ENCODE measurements at places on chromosomes 3 and 15.

DNA sequence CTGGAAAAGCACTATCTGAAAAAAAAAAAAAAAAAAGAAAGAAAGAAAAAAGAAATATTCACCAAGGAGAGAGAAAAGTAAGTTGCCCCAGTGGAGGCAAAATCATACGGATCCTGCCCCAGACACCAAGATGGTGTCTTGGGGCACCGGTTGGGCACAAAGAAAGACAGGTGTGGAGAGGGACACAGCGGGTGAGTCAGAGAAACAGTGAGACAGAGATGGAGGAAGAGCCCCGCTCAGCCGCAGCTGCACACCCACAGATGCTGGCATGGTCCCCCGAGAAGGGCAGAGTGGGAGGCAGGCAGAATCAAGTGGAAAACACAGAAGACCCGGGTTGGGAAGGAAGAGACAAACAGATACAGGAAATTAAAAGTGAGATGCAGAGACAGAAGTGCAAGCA lies 129.7 kb upstream of the SMAD3 start:
- DNase-seq = no peak

DNA sequence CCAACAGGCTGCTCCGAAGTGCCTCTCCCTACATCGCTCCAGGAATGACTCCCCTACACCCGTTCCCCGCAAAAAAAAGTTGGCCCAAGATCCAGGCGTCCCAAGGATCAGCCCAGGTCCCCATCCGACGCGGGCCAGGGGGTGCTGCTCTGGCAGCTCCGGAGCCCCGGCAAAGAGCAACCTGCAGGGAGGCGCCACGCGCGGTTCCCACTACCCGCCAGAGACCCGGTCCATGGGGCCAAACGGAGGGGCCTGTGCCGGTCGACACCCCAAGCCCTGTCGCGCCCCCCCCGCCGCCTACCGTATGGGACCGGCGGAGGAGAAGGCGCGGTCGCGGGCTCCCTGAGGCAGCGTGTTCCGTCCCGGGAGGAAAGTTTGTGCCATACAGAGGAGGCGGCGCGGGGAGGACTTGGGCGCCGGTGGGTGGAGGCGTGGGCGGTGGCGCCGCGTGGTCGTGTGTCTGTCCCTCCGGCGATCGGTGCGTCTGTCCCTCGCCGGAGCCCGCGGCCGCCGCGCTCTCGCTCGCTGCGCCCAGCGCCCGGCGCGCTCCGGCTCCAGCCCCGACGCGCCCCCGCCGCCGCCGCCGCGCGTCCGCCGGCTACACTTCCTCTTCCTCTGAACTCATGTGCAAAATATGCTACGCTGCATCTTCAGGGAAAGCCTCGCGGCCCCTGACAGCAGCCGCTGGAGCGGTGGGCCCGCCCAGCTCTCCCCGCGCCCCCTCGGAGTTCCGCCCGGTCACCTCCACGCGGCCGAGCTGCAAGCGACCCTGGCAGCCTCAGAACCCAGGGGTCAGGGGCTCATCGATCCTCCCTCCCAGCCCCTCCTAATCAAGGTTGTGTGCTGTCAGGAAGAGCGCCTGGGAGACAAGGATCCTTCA lies at the start of gene RFTN1:
Gene RFTN1, minus strand, starts transcription at position 559 of the 880 bp plus-strand sequence. CDS start 19,830 bp downstream, outside the sequence.
- peak; percentile 66 for DNase-seq

- DNase-seq = no peak
These were observed 4.6 kb upstream of the FBLN2 start for GRCh38 chr3:13544293-13544831.

DNA sequence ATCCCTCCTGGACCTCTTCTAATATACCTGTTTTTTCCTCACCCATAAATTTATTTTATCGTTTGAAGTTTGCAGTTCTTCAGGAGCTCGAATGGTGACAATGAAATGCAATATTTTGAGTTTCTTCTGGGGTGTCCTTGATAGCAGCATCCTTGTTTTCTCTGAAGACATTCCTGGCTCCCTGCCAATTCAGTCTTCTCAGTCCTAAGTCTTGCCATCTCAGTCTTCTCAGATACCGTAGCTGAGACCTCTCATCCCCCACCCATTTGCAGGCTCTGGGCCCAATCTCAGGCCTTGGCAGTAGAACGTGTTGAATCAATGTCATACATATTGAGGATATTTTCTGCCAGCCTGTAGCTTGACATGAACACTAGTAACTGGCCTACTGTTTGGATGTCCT lies 140.9 kb downstream of the NECTIN3 start:
- no peak for DNase-seq

GRCh38 chr3:191721390-191721861 lies 260.5 kb downstream of the PYDC2 start:
- DNase-seq = no peak

DNA sequence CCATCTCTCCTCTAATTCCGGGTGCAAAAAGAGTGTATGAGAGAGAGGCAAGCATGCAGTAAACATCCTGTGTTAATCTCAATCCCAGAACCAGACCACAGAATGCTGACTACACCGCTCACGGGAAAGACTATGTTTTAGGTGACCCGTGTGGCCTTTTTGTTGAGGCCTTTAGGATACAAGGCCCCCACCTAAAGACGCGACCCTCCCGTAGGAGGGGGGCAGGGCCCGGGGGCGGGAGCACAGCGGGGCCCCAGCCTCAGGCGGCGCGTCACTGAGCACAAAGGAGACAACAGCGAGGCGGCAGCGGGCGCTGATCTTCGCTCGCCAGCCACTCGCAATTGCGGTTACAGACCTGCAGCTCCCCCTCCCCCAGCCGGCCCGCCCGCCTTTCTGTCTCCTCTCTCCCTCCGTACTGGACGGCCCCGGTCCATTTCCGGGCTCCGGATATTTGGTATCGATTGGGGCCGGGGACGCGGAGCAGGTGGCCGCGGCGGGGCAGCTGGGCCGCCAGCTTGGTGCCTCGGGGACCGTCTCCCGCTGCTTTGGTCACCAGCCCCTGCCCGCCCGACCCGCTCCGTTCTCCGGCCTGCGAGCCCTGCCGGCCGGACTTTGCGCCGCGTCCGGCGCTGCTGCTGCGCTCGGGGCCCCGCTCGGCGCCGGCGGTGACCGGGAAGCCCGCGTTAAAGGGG lies at the start of gene CCDC50:
Gene CCDC50, plus strand, starts transcription at position 433 of the 692 bp plus-strand sequence. CDS start 281 bp downstream, outside the sequence.
- no peak for DNase-seq

- no peak for DNase-seq
These were observed 212.6 kb downstream of the ZNF621 start for GRCh38 chr3:40737343-40737742.

- DNase-seq = no peak
These were observed 37.2 kb downstream of the MGLL start for GRCh38 chr3:127784865-127785710.

GRCh38 chr3:194489736-194490612 lies 3.2 kb upstream of the ATP13A3 start:
- DNase-seq = peak; percentile 19

GRCh38 chr3:1903111-1903510 lies 195.6 kb upstream of the CNTN4 start:
- DNase-seq = no peak

- no peak for DNase-seq
These were observed 7.8 kb downstream of the CCDC80 start for GRCh38 chr3:112633191-112633590.

GRCh38 chr15:91593067-91593466 lies 260.4 kb upstream of the SLCO3A1 start:
- no peak for DNase-seq

DNA sequence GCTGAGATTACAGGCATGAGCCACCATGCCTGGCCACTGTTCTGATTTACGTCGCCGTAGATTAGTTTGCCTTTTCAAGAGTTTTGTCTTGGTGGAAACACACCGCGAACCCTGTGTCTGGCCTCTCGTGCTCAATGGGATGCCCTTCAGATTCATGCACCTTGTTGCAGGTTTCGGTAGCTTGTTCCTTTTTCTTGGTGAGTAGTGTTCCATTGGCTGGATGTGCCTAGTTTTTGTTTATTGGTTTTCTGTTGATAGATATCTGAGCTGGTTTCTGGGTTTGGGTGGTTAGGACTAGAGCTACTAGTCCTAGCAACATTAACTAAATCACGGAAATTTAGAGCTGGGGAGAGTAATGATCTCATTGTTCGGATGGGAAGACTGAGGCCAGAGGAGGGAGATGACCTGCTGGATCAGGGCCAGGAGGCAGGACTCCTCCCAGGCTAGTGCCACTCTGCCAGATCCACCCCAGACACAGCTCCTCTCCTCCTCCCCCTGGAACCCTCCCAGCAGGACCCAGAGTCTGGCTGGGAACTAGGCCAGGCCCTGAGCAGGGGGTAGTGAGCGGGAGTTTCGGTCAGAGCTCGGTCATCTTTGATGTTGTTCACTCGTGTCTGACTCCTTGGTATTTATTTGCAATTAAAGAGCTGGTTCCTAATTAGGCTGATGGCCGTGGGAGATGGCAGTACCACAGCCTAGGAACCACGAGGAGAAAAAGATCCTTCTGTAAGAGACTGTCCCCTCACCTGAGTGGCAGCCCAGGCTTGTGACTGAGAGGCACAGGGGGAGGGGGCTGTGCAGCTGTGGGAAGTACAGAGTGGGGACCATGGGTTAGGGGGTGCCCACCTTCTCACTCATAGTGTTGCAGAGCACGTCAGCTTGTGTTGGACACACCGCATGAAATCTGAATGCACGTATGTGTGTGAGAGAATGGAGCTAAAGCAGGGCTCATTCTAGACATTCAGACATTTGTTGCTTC lies 73.4 kb downstream of the SMAD6 start:
- no peak for DNase-seq

DNA sequence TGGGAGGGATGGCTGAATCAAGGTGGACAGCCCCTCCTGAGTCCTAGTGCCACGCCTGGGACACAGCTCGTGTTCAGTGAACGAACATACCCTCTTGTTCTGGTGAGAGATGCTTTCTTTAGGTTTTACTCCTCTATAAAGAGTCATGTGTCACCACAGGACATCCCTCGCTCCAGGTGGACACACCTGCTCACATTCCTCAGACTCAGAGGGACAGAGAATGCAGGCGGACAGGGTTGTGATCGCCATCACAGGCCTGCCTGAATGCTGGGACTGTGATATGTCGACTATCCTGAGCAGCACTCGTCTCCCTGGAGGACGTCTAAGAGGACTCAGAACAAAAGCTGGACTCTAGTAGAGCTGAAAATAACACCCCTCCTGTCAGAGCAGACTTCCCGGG lies 96.4 kb upstream of the SNRPA1 start:
- DNase-seq = no peak

DNA sequence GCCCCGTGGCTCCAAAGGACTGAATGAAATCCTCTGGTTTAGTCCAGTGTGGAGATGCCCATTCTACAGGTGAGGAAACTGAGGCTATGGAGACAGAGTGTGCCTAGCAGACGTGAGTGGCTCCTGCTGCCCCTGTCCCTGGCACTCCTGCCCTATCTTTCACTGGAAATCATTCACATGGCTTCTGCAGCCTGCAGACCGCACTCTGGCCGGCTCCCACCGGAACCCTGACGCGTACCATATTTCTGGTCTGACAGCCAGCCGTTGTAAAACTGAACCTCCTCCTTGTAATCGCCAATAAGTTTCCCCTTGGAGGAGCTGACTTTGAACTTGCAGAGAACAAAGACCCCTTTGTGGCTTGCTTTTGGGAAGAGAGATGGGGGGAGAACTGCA lies 136.5 kb downstream of the CHSY1 start:
- no peak for DNase-seq

DNA sequence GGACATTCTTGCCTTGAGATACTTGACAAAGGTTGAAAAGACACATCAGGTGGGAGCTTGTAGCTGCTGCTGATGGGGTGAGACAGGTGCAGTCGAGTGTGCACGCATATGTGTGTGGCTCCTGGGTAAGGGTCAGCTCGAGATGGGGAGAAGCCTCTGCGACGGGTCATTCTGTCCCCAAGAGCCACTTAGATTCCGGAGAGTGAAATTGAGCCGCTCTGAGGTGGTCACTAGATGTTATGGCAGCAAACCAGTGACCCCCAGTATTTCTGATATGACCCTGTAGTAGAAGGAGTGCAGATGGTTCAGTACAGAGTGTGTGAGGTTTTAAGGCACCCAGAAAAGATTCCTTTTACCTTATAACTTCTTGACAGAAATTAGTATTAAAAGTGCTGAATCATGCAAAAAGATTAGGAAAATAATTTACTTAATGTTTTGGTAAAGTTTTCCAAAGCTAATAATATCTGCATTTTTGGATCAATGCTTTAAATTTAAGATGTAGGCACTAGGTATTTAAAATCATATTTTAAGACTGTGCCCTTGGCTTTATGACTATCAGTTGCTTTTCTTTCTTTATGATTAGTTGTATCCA lies 241.9 kb upstream of the TOPAZ1 start:
- no peak for DNase-seq

DNA sequence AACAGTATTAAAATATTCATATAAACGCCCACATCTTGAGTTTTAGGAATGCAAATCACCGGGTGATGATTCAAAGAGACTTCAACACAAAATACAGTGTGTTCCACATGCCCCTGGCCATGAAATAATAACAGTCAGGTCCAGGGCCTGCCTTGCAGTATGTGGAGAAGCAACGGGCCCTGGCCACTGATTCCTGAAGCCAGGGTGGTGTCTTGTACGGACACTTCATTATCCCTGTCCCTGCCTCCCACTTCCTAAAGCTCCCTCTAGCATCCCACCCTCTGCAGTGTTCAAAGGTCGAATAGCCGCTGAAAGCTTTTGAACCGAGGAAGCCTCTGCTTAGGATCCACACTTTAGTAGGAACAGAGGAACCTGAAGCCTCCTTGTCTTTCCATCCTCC lies 50.4 kb upstream of the PCSK6 start:
- no peak for DNase-seq

DNA sequence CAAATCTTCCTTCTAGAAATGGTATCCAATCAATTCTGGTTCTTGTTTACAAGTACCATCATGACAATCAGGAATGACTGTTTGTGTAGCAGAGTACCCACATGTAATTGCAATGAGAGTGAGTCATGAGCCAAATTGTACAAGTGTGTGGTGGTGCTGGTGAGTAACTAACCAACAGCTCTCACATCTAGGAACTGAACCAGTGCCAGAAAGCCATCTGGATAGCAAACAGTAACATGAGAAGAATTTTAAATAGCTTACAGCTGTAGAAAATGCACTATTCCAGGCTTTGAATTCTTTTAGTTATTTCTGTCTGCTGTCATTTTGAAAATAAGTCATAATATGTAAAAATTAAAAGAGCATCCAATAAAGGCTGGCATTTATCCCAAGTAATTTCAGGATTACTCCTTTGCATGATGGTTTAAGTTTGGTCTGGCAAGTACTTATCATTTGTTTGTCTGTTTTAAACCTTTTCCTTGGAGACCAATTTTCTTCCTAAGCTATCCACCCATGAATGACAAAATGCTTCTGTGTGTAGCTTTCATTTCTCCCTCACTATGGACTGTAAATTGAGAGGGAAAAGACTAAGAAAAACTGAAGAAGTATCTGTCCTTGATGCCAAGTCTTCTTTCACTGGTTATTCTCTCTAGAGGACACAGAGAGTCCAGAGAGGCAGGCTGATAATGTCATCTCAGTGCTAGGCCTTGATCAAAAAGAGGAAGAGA lies 60.0 kb downstream of the PIK3CB start:
- peak; percentile 50 for DNase-seq

Measured in AML-193 (cell line).